ENCODE measurements at places on chromosomes 1 and 21. TPM values are rescaled to one million over a fixed set of nuclear protein-coding genes. Genes with fewer than 3 reads are reported as not detected.
A peak's percentile ranks its signal among the peaks of the same experiment; 100 is the strongest.

Gene TRPM2
- polyA plus RNA-seq = 5.4 TPM

DNA sequence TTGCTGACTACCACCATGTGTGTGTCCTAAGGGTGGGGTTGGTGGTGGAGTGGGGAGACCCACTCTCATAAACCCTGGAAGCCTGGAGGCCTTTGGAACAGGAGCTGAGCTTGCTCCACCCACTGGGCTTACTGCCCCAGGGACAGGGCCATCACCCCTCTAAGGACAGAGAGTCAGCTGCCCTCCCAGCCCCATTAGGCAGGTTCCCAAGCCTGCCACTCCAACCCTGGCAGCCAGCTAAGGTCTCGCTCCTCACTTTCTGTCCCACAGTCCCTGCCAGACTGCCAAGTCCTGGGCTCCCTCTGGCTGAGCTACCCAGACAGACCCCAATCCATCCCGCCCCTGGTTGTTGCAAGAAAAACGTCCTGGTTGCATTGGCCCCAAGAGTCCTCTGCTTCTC, 3.8 kb downstream of the NT5C1A start:
- no peak for DNase-seq

DNA sequence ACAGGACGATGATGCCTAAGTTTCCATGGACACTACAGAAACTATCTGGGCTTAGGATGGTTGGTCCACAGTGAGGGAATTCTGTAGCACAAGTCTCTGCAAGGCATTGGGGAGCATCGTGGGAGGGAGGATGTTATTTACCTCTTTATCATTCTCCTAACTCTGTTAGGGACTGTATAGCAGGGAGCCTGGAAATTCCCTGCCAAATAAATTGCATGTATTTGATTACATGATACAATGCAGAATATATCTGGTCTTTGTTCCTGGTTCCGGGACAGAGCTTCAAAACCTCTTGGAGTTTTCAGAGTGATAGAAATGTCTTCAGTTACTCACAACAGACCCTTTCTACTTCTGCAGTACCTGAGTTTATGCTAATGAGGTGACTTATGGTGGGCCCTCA, 385.9 kb downstream of the PCP4 start:
- DNase-seq = no peak

DNA sequence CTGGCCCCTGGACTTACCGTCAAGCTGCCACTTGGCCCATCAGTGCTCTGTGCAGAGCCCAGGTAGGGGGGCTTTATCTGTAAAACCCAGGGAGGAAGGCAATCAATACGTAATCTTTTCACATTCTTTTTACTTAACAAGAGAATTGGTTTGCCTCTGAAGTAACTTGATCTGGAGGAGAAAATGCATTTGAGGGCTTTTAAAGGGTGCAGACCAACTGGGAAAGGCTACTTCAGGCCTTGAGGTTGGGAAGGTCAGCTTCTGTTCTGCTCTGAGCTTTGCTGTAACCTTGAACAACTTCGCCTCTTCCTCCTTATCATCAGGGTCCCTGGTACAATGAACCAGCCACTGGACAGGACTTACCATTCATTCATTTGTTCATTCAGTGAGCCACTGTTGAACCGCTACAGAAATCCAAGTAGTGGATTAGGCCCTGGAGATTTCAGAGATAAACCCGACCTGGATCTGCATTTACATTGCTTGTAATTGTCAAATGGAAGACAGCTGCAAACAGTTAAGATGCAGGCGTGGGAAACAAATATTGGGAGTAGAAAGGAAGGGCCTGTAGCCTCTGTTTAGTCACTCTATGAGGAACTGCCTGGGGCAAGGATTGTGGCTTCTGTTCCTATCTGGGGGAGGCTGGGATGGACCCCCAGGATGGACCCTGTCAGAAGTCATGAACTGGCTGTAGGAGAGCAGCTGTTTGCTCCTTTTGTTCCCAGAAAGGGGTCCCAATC, 90.9 kb downstream of the MAN1C1 start:
- no peak for DNase-seq

DNA sequence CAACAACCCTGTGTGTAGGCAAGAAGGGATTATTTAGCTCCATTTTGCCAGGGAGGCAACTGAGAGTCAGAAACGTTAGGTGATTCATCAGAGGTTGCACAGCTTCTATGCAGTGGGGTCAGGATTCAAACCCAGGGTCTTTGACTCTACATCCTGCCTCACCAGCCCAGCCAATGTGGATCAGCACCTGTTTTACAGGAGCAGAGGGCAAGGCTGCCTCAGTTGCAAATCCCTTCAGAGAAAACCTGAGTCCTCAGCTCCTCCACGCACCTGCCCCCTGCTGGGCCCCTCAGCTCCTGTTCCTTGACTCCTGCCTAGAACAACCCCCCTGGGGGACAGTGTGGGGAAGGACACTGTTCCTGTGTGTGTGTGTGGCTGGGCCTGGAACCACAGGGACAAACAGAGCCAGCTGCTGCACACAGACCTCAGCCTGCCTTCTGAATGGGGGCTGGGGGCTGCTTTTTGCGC, 61.6 kb downstream of the LRRN2 start:
- peak; percentile 19 for DNase-seq

DNA sequence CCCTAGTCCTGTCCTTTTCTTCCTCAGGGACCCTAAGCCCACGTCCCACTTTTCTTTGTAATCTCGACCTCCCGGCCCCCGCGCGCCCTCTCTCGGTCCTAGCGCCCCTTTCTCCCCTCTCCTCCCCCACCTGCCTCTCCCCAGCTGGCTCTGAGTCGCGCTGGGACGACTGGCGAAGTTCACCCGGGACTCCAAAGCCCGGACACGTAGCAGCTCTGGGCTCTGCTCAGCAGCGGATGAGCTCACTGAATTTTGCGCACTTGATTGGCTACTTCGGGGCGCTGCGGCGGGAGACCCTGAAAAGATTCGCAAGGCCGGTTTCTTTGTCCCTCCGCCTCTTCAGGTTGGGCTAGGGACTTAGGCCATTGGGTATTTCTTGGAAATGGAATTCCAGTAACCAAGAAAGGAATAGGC, 16.3 kb upstream of the ACKR1 start:
- DNase-seq = peak; percentile 81

GRCh38 chr1:160400223-160400645, at the start of gene VANGL2:
TSS of gene VANGL2 (plus strand) at chr1:160400564. CDS start at chr1:160415838, 15,274 bp downstream.
- peak; percentile 77 for DNase-seq

Gene FCRL6
- polyA plus RNA-seq = 0.81 TPM

Gene CHI3L1
- not detected for polyA plus RNA-seq

DNA sequence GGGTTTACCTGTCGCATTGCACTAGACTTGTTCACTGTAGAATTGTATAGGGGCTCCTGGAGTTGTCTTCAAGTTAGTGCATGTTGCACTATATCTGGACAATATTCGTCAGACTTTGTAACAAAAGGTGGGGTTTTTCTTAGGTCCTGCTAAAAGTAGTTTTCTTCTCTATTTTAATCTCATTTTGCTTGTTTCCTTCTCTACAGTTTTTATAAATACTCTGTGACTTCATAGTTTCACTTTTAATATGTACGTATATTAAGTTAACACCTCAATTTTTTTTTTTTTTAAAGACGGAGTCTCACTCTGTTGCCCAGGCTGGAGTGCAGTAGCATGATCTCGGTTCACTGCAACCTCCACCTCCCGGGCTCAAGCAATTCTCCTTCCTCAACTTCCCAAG, 26.5 kb upstream of the MRPS6 start:
- DNase-seq = peak; percentile 22

GRCh38 chr1:237638555-237638954, 252.2 kb downstream of the ZP4 start:
- no peak for DNase-seq

DNA sequence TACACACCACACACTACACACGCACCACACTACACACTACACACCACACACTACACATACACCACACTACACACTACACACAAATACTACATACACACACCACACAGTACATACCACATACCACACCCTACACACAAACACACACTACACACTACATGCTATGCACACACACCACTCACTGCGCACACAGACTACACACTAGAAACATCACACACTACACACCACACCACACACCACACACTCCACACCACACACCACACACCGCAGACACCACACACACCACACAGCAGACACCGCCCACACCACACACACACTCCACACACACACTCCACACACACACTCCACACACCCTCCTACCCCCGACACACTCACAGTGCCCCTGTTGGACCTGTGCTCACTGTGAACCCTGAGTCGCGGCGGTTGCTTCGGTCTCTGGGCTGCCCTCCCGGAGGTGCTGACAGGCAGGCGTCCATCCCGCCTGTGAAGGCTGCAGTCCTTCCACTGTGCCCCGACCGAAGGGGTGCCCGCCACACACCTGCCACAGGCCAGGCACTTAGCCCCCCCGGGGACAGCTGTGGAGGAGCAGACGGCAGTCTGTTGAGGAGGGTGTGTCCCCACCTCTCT, 21.4 kb downstream of the TFF3 start:
- no peak for DNase-seq

DNA sequence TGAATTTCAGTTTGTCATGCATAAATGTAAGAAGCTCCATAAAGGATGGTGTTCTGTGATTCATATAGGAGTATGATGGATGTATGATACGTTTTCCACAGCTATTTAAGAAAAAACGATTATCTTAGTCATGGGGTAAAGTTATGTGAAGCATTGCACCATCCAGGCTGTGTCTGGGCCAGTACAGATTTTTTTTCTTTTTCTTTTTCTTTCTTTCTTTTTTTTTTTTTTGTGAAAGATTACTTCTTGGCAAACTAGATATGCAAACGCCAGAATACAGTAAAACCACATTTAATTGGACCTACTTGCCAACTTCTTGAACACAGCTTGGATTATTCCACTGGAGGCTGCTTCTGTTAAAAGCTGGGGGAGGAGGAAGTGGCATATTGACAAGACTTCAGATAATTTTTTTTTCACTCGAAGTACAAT, 14.9 kb downstream of the ZBTB18 start:
- no peak for DNase-seq

- no peak for DNase-seq
Observed at GRCh38 chr1:44437107-44437716, 32.2 kb downstream of the RNF220 start.

DNA sequence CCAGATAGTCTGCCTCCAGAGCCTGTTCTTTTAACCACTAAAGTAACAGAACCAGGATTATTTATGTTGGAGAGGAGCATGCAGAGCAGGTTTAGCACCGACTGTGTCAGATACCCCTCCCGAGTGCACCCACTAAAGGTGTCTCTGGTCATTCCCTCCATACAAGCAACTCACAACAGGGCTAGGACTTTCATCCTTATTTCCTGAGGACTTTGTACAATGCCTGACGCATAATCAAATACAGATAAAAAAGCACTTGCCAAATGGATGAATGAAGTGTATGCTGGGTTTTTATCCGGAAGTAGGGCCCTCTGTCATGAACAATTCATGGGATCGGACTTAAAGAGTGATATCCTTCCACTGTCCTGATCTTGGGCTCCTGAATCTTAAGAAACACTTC, 26.0 kb downstream of the RPL5 start:
- DNase-seq = no peak

DNA sequence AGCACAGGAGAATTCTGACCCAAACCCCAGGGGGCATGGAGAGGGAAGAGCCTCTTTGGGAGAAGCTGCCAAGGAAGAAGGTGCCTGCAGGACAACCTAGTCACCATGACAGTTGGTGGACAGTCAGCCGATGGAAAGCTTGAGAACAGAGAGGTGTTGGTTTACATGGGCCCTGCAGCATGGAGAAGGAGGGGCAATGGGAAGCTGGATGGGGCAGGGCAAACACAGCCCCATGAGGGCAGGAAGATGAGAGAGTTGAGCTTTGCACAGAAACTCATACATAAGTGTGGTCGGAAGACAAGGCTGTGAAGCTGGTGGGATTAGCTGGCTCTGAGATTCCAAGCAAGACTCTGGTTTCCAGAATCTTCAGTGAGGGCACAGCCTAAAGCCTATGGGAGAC, 6.6 kb upstream of the SLC5A9 start:
- DNase-seq = no peak

DNA sequence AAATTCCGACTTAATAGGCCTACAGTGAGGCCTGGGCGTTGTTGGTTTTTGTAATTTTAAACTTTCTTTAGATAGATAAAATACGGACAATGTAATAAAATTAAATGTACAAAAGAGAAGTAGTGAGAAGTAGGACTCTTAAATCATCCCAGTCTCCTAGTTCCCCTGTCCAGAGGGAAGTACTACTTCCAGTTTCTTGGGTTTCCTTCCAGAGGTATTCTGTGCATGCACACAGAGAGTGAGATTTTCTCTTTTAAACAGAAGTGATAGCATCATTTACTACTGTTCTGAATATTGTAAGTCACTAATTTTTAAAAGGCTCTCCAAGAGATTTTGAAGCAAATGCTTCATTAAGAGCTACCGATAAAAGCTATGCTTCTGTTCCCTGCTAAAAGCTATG, 7.2 kb upstream of the FNBP1L start:
- DNase-seq = no peak

DNA sequence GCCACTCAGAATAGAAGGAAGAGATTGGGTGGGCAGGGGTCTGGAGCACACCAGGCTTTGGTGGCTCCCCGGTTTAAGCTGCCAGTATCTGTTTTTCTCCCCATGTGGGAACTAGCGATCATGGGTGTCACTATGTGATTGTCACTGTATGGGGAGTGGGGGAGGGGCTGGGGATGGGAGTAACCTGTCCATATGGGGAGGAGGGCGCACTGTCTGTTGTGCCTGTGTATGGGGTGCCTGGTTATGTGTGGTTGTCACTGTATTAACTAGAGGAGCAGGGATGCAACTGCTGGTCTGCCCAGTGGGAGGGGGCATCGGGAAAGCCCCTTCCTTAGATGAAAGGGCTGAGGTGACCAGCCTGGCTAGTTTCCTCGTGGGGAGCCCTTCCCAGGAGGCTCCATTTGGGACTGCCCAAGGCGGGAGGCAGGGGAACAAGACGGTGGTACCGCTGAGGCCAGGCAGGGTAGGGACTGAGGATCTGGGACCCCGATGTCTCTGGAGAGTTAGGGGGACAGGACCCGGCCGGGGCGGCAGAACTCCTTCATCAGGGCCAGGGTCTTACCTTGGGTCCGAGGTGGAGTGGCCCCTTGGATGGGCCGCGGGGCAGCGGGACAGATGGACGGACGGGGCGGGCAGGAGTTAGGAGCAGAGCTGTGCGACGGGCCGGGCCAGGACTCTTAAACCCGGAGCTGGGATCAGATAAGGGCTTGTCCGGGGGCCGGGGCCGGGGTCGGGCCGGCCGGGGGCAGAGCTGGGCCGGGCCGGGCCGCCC, at the start of gene KCNJ10:
Gene KCNJ10 (minus strand): TSS at position 701 of the 772 bp plus-strand sequence. CDS start 27,628 bp downstream, outside the sequence.
- no peak for DNase-seq

DNA sequence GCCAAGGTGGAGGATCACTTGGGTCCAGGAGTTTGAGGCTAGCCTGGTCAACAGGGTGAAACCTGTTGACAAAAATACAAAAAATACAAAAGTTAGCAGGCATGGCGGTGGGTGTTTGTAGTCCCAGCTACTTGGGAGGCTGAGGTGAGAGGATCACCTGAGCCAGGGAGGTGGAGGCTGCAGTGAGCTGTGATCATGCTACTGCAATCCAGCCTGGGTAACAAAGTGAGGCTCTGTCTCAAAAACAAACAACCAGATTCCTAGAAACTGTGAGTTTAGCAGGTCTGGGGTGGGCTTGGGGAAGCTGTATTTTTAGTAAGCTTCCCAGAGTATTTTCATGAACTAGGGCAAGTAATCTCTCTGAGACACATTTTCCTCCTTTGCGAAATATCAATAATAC, 5.2 kb upstream of the MYOM3 start:
- no peak for DNase-seq
